ENCODE measurements at places on chromosomes 2 and 18. TPM values are rescaled to one million over a fixed set of nuclear protein-coding genes. Genes with fewer than 3 reads are reported as not detected.
A peak's percentile ranks its signal among the peaks of the same experiment; 100 is the strongest.

CRYGC gene
- total RNA-seq, result not detected

CYP27A1 gene
- total RNA-seq, result 10.5 TPM

TMEM17 gene
- total RNA-seq, result 4.4 TPM

CGREF1 gene
- 9.3 TPM for total RNA-seq

C1QL2 gene
- not detected for total RNA-seq

KCNG2 gene
- not detected for total RNA-seq

CPO gene
- not detected for total RNA-seq

POTEI gene
- not detected for total RNA-seq

ASXL3 gene
- total RNA-seq, result not detected

CHPF gene
- 271 TPM for total RNA-seq

GRCh38 chr18:32507093-32507492 is 36.4 kb upstream of the GAREM1 start:
- DNase-seq, result no peak

DNA sequence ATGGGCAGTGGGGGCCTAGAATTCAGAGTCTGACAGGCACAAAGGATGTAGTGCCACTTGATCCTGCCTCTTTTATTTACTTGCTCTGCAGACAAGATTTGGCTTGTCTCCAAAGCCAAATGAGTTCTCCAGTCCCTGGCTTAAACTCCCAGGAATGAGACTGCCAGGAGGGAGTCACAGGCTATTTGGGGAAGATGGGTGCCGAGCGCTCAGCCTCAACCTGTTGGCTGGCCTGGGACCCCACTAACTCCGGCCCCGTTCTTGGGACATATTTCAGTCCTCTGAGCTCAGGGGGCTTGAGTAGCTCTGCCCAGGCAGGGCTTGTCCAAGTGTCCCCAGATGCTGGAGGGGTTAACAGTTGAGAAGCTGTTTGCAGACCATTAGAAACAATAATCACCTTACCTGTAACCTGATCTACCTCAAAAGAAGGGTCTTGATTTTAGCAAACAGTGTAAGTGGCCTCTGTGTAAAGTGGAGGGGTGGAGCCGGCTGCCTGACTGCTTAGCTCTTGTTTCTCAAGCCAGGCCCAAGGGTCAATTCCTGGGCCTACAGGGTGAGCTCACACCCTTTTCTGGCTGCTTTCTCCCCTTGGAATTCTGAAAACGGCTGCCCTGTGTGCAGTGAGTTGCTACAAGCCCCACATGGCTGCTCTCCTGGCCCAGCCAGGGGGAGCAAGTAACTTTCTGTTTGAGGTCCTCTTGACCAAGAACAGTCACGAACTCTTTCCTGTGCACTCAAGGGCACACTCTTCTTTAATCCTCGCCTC is 27.1 kb upstream of the FZD5 start:
- DNase-seq, result peak; percentile 33

DNA sequence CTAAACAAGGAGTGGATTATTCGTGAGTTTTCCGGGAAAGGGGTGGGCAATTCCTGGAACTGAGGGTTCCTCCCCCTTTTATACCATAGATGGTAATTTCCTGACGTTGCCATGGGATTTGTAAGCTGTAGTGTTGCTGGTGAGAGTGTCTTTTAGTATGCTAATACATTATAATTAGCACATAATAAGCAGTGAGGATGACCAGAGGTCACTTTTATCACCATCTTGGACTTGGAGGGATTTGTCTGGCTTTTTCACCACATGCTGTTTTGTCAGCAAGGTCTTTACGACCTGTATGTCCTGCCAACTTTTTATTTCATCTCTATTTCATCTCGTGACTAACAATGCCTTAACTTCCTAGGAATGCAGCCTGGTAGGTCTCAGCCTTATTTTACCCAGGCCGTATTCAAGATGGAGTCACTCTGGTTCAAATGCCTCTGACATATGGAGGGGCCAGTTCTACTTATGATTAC is 124.8 kb upstream of the B3GNT2 start:
- DNase-seq, result peak; percentile 24

- peak; percentile 79 for DNase-seq
These were observed 127.7 kb downstream of the RNF152 start for GRCh38 chr18:61765097-61765496.

DNA sequence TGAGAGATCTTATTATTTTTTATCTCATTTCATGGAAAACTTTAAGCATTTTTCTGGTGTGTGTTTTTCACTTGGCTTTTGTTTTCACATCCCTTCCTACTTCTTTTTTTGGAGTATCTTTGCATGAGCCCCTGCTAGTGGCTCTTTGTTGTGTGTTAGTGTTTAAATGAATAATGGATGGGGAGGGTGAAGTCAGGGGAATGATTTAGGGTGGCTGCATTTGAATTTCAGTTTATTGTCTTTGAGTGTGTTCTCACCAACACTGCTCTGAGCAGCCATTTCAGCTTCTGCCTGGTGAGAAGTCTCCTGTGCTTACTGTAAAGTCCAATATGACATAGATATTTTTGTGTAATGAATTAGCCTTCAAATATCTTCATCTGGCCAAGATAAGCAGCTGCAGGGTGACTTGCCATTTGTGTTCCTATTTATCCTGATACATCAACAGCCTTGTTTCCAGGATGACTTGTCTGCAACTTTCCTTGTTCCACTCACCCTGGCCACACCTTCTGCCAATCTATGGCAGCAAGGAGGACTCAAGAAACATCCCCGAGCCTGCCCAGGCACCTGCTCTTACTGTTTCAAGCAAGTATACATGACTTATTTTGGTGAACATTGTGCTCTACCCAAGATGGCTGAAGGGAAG is 182.6 kb downstream of the PDE11A start:
- DNase-seq, result no peak

DNA sequence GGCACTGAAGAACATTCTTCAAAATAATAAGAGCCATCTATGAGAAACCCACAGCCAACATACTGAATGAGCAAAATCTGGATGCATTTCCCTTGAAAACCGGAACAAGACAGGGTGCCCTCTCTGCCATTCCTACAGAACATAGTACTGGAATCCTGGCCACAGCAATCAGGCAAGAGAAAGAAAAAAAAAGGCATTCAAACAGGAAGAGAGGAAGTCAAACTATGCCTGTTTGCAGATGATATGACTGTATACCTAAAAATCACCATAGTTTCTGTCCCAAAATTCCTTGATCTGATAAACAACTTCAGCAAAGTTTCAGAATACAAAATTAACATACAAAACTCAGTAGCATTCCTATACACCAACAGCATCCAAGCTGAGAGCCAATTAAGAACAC is 119.5 kb upstream of the PARD3B start:
- DNase-seq, result no peak

DNA sequence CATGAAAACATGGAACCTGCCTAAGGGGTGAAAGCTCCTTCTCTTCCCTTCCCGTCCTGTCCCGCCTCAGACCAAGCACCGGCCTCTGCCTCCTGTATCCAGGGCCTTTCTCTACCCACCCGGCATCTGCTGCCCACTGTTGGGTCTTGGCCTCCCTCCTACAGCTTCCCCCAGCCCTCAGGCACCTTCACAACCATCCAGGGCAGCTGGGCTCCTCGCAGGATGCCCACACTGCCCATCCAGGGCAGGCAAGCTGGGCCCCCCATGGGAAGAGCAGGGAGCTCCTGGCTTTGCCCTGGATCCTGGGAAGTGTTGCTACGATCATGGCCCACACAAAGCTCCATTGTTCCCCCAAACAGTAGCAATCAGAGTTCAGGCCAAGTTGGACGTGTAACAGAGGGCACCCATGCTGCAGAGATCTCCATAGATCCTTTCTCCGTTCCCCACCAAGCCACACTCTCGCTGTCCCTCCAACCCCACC is 206.6 kb downstream of the NDUFA10 start:
- DNase-seq, result no peak

- no peak for DNase-seq
These were observed 33.8 kb downstream of the HS1BP3 start for GRCh38 chr2:20617081-20617575.

DNA sequence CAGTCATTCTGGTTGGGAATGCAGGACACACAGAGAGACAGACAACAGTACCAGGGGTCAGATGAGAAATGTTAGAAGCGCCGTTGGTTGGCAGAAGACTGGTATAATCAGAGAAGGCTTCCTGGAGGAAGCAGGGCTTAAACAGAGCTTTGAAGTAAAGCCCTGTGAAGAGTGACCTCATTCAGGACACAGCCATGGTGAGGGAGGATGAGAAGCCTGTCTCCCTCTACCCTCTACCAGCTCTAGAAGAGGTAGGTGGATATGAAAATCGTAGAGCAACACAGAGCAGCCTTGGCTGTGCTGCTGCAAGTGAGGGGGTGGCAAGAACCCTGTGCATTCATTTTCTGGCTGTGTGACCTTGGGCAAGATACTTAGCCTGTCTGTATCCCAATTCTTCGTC is 14.2 kb downstream of the TET3 start:
- no peak for DNase-seq

DNA sequence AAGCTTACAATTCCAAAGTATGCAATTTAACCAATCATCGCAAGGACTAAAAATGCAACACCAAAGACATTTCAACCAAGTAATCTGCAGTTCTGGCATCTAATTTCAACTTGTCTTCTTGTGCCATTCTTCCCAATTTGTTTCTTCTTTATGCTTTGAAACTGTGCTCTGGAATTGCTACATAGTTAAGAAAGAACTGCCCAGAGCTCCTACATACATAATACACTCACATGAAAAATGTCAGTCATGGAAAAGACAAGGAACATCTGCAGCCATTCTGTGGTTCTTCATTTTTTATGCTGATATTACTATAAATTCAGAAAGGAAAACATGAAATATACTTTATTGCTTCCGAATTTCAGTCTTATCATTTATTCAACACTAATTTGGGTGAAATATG is 4.4 kb downstream of the EPB41L3 start:
- no peak for DNase-seq

- DNase-seq, result peak; percentile 38
These were observed 21.0 kb downstream of the PAX8 start for GRCh38 chr2:113257516-113258264.

GRCh38 chr18:77065221-77065981 is 67.2 kb downstream of the MBP start:
- DNase-seq, result peak; percentile 96

GRCh38 chr2:224360801-224361251 is 41.1 kb downstream of the FAM124B start:
- no peak for DNase-seq

DNA sequence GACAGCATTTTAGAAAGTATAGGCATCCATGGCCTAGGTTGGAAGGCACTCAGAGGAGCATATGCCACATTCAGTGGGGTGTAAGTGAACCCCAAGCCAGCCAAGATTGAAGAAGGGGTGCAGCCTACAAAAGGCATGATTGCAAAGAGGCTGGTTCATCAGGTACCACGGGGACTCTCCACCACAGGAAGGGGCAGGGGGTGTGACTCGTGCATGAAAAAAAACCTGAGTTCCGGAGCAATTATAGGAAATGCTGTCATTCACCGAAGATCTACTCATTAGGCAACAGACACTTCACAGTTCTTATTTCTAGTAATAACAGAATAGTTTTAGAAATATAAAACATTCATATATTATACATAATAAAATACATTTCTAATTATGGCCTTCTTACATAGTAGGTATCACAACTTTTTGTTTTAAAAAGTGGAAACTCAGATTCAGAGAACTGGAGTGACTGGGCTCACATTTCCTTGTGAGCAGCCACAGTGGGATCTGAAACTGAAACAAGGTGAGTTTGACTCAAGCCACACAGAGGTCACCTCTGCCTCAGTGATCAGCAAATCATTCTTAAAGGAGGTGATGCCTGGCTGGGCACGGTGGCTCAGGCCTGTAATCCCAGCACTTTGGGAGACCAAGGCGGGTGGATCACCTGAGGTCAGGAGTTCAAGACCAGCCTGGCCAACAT is 188.4 kb upstream of the GYPC start:
- no peak for DNase-seq

DNA sequence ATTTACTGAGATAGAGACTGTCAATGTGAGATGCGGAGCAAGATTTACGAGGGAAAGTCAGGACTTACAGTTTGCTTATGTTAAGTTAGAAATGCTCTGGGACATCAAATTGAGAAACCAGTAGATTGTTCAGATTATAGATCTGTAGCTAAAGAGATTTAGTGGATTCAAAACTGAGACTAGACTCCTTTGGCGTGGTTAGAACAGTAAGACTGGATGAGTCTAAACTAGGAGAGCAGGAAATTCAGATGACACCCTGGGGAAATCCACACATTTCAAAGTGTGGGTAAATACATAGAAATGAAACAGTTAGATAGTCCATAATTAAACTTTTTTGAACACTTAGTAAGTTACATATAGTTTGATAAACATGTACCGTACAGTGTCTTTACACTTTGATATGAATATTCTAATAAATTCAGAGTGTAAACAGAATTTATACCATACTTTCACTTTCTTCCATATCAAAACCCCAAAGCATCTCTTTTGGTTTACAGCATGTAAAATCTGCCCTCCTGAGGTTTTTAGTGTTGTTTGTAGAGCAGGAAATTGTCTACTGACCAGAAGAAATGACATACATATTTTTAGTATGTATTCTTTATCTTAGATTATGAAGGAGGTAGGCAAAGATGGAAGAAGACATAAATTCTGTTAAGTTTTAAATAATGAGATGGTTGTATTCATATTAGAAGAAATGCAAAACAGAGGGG is 231.5 kb downstream of the NYAP2 start:
- DNase-seq, result no peak

GRCh38 chr2:3805201-3805939 is 102.0 kb downstream of the DCDC2C start:
- no peak for DNase-seq

GRCh38 chr2:15767679-15768078 is 172.7 kb upstream of the MYCN start:
- DNase-seq, result no peak

GRCh38 chr2:229044581-229044980 is 226.5 kb downstream of the PID1 start:
- peak; percentile 27 for DNase-seq

DNA sequence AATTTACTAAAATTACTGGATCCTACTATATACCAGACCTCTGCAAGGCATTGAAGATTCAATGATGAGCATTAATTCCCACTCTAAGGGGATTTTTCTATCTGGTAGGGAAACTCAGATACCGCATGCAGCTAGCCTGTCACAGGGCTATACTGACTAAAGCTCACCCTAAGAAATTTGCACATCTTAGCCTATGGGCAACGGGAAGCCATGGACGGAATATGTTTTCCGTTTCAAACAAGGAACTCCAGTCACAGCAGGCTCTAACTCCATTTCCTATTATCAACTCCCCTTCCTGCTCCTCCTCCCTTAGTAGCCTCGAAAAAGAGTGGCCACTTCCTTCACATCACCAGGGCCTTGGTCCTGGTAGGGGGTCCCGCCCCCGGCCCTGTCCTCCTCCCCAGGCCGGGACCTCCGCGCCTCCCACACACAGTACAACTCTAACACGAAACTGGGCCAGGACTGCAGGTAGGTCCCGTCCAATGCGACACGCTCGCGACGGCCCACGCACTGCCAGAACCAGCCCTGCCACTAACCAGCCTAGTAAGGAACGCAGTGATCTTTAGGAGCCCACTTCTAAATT is 659 bp upstream of the COX5B start:
- no peak for DNase-seq

- DNase-seq, result peak; percentile 71
These were observed 29.6 kb upstream of the ENOSF1 start for GRCh38 chr18:741931-742512.

DNA sequence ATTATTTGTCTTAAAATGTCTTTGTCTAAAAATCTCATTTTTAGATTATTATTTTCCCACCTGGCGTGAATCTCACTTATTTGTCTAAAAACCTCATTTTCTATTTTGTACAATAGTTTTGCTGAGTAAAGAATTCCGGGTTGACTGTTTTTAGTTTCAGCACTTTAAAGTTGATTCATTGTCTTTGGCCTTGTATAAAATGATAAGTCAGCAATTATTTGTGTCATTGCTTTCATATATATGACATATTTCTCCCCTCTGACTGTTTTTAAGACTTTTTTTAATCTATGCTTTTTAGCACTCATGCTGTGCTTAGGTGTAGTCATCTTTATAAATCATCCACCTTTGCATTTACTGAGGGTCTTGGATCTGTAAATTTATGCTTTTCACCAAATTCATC is 92.1 kb upstream of the DOK6 start:
- no peak for DNase-seq

Measured in fibroblast of the aortic adventitia (primary cell).